NCI-H1694 (cell line): ENCODE measurements at places on chromosomes 7 and 10.

DNA sequence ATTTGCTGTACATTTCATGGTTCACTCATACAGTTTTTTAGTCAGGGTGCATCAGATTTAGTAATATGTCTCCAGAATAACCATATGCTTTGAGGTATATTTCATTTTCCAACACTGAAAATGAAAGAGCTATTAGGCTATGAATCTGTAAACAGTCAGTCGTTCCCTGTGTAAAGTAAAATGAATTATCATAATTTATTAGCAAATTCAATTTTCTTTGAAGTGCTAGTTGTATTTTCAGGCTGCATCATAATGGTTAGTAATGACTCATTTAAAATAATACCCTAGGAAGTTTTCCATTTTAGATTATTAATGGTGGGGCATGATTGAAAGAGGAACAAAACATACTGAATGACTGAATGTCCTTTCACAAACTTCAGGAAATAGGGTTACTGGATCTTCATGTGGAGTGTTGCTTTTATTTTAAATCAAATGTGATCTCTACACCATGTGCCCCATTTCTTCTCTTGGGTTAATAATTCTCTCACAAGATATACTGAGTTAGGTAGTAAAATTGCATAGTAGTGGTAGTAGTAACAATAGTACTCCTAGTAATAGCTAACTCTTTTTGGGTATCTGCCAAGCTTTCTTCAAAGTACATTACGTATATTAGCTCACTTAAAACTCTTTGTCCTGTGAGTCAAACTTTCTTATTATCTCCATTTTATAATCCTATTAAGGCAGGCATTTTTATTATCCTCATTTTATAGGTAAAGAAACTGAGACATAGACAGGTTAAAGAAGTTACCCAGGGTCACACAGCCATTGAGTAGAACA lies 476.5 kb downstream of the SUGCT start:
- no peak for DNase-seq

DNA sequence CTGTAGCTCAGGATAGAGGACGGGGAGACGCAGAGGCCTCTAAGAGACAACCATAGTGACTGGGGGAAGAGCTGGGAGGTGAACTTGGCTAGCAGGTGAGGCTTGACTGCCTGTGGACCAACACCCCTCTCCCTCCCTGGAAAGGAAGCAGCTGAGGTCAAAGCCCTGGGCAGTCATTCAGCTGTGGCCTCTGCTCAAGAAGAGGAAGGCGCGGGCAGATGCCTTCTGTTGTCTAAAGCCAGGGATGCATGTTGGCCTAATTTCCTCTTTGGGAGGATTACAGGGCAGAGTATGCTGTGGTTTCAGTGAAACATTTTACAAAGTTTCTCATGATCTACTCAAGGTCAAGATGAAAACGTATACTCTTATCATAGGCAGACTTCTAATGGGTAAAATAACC lies 327.1 kb downstream of the PRPF18 start:
- DNase-seq = no peak

DNA sequence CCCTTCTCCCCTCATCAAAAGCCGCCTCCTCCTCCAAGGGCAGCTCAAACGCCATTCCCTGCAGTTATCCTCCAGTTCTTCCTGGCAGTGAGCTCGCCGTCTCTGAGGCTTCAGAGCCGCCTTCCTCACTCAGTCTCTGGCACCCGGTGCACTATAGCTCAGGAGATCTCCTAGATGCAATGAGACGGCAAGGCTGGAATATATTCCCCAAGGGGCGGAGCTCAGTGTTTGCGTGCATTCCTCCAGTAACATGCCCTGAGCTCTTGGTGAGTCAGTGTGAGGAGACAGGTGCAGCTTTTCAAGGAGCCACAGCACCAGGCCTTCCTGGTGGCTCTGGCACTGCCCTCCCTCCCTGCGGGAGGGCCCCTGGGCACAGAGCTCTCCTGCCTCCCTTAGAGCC lies 512.6 kb upstream of the FOXK1 start:
- DNase-seq = no peak

- no peak for DNase-seq
These were observed 28.5 kb downstream of the EPC1 start for GRCh38 chr10:32318476-32318896.

- peak; percentile 39 for DNase-seq
These were observed 31.5 kb upstream of the KMT2E start for GRCh38 chr7:104982308-104983075.

DNA sequence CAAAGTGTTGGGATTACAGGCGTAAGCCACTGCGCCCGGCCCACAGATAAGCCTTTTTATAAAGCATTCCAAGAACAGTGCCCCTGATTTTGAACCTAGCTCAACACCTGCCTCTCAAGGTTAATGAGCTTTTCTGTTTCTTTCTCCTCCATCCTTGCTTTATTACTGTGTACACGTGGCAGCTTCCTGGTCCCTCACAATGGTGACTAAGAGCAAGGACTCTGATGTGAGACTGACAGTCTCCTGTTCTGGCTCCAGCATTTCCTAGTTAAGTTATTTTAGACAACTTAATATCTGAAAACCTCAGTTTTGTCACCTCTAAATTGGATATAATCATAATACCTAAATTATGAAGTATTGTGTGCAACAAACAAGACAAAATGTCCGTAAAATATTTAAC lies 9.9 kb downstream of the HABP2 start:
- DNase-seq = no peak

- DNase-seq = no peak
These were observed 1.0 kb downstream of the PAXIP1 start for GRCh38 chr7:155001756-155002410.

GRCh38 chr10:116385994-116386809 lies 41.4 kb upstream of the PNLIPRP3 start:
- DNase-seq = peak; percentile 11

DNA sequence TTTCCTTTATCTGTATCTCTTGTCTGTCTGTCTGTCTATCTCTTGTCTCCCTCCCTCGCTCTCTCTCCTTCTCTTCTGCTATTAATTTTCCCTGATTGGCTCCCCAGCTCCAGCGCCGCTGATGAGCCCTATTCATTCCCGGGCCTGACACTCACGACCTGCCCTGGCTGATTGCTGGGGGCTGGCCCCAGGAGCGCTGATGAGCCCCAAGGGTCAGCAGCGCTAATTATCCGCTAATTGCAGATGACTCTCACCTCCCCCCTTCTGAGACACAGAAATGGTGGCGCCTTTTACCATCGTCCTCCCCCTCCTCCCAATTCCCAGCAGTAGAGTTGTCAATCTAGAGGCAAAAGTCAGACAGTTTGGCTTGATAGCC lies 1.3 kb upstream of the GBX1 start:
- no peak for DNase-seq

- DNase-seq = no peak
These were observed 122.9 kb upstream of the SEMA3A start for GRCh38 chr7:84317536-84317935.

DNA sequence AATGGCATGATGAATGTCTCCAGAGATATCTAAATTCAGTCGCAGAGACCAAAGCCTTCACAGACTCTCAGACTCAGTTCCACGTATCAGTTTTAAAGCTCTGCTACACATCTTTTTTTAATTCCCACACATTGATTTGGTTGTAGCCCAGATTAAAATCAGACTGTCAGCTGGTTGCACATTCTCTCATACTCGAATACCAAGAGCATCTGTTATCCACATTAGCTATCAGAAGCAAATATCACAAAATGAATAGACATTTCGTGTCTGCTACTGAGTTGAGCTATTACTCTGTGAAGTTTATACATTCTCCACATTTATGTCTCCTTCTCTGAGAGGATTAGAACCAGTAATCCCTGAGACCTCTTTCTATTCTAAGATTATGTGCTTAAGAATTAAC lies 229.2 kb downstream of the GPAM start:
- no peak for DNase-seq

DNA sequence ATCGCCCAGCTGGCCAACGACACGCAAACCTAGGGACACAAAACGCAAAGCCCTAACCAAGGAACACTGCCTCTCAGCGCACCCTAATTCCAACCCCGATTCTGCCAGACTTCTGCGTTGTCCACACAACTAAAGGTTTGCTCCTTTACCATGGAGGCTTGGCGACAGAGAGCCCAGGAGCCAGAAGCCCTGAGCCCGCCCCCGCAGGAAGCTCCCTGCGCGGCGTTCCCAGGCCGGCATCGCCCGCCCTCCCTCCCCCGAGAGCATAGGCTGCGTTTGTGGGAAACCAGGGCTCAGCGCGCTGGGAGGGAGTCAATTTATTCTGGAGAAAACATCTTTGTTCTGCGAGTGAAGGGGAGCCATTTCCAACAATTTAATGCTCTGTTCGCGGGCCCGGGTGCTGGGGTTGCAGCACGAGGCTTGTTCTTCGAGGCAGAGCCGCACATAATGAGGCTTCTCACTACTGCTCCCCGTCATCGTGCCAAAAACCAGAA lies 103.9 kb downstream of the GRID1 start:
- DNase-seq = no peak

DNA sequence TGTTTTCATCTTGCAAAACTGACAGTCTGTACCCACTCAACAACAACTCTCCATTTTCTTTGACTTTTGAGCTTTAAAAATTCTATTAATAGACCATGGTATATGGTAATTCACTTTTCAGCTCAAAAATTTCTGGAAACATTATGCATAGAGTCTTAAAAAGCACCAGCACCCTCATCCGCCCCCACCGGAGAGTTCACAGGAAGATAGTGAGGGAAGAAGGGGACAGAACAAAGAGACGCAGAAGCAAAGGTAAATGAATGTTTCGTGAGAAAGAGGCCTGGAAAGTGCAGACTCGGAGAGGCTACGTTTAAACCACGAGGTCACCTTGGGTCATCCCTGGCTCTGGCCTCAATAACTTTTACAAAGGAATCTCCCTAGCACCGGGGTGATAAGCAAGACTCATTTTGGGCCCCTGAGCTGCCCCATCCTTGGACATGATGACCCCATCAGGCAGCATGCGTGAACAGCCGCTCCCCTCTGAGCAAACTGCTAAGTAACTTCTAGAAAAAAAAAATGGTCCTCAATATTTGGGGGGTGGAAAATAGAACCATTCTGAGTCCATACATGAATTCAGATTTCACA lies 96.3 kb downstream of the CPXM2 start:
- no peak for DNase-seq

DNA sequence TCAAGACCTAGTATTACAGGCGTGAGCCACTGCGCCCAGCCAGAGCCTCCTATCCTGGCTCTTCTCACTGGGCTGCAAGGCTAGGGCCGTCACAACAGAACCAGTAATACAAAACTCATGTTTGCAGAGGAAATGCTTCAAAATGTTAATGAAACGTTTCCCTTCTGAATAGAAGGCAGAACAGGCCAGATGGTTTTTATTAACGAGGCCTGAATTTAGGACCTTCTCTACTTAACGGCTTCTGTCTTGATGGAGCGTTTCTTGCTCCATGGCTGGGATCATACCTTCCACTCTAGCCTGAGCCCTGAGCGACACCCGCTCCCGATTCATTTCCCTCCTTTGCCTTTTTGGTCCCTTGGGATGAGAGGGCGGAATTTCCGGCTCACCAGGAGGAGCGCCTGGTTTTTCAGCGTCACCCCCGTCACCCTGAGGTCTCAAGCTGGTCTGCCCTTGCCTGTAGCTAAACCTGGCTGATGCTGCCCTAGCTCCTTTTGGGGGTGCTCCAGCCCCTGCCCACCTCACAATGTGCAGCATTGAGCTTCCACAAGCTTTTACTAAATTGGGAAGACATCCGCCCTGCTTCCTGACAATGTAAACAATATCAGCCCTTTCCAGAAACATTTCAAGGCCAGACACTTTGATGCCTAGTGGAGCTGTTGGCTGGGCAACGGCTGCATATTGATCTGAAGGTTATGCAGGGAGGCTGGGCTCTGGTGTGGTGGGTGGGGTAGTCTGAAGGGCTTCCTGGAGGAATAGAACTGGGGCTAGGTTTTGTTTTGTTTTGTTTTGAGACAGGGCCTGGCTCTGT lies 5.2 kb downstream of the CLIP2 start:
- DNase-seq = no peak

DNA sequence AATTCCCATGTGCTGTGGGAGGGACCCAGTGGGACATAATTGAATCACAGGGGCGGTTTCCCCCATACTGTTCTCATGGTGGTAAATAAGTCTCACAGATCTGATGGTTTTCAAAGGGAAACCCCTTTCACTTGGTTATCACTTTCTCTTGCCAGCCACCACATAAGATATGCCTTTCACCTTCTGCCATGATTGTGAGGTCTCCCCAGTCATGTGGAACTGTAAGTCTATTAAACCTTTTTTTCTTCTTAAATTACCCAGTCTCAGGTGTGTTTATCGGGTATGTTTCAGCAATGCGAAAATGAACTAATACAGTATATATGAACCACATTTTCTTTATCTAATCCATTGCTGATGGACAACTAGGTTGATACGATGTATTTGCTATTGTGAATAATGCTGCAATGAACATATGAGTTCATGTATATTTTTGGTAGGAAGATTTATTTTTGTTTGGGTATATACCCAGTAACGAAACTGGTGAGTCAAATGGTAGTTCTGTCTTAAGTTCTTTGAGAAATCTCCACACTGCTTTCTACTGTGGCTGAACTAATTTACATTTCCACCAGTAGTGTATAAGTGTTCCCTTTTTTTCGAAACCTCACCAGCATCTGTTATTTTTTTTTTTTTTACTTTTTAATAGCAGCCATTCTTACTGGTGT lies 70.0 kb upstream of the HGF start:
- no peak for DNase-seq

GRCh38 chr7:12889391-12889790 lies 202.0 kb downstream of the ARL4A start:
- no peak for DNase-seq

- no peak for DNase-seq
These were observed 299.9 kb upstream of the PITRM1 start for GRCh38 chr10:3472287-3473051.
